ENCODE measurements at places on chromosomes 12 and 14.

- DNase-seq: no peak
Observed at GRCh38 chr14:73269729-73270531, 32.6 kb downstream of the PAPLN start.

DNA sequence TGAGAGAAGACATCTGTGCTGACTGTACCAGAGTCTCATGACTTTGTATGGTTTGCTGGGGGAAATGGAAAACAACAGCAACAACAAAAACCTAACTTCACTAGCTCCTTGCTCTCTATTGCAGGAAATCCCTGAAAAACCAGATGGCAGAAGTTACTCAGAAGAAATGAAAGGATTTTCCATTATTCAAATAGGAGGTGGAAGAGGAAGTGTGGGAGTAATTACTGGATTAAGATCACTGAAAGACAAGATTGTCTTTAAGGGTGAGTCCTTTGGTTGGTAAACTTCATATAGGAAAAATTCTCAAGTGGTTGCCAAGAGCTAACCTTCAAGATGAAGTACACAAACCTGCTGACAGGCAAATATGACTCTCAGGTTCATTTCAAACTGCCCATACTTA, 391.9 kb upstream of the ATP2B1 start:
- no peak for DNase-seq

DNA sequence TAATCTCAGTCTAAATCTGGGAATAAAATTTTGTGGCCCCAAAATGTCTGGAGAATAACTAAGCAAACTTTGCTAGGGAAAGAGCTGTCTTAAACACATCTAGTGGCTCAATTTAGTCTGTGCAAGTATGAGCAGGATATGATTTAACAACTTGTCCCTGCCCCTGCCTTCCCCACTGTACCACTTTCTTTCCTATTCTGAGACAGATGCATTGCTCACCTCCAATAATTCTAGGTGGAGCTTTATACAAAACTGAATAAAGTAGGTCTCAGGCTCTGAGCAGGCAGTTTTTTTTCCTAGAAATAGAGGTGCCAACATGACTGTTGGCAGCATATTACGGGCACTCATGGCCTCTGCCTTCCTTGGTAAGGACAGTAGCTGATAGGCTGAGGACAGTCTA, 412.1 kb downstream of the DAD1 start:
- DNase-seq: no peak

GRCh38 chr14:68143341-68143841, 323.8 kb downstream of the RAD51B start:
- no peak for DNase-seq

DNA sequence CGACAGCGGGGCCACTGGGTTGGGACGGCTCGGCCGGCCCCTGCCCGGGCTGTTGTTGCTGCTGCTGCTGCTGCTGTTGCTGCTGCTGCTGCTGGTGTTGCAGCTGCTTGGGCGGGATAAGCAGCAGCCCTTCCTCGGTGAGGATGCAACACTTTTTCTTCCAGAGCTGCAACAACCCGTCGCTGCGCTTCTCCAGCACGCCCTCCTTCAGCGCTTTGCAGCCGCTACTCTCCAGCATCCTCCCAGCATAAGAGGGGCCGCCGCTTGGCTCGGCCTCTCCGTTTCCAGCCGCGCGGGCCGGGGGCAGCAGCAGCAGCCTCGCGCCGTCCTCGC, 529 bp downstream of the PHLDA1 start:
- DNase-seq: no peak

- DNase-seq: no peak
Observed at GRCh38 chr14:105838591-105839424, 312.4 kb downstream of the TMEM121 start.

DNA sequence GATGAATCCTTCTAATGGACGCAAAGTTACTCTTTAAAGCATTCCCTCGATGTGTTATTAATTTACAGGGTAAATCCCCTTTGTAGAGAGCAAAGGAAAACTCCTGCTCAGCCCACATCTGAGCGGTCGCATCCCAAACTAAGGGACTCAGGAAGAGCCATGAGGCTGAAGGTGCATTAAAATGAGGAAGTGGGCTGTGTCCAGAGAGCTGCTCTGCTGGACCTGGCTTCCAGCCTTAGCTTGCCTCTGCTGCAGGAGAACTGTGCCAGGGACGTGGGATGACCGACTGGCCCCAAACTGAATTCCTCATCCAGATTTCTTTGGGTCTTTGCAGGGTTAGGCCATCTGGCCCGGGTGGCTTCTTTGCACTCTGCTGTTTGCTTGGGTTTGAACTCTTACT, 88.3 kb downstream of the FBXW8 start:
- no peak for DNase-seq

Data from stimulated activated CD4-positive, alpha-beta T cell treated with anti-CD3 and anti-CD28 coated beads, Interleukin-4, amount 100 ng/mL, for 1 hour (primary cell).